ENCODE measurements at places on chromosomes 1 and 21.

- no peak for DNase-seq
Measured at GRCh38 chr1:172851077-172851476, 192.2 kb downstream of the FASLG start.

DNA sequence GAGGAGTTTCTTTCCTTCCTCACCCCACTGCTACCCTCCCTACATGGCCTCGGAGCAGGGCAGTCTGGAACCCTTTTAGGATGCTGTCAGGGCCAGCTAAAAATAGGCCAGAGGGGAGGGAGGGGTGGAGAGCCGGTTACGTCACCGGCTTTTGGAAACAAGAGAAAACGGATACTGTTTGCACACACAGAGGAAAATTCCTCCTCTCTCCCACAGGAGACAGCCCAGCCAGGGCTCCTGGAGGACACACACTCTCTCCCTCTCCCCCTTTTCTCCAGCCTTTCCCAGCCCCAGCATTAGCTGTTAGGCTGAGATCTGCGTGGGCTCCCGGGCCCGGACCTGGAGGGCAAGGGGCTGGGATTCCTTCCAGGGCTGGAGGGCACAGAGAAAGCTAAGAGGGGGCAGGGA is 20.0 kb upstream of the ALDH4A1 start:
- DNase-seq = no peak

DNA sequence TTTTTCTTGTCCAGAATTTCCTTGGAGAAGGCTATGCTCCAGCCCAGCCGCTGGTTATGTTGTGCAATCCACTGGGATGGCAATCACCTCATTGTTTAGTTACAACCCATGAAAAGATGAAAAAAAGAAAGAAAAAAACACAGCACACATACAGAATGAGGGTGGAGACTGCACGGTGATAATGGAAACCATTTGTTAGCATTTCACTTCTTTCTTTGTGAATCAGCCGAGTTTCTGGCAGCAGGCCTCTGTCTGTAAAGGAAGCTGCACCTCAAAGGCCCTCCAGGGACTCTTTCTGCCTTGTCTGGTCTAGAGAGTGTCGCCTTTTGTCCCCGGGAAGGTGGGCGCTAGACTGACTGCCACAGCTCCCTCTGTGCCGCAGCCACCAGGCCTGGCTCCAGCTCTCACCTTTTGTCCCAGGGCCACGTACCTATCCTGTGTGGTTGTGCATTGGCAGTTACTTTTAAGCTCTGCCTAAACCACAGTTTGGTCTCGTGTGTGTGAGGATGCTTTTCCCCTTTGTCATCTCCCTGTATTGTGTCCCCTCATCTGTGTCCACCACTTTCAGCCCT is 35.6 kb downstream of the NGF start:
- no peak for DNase-seq

DNA sequence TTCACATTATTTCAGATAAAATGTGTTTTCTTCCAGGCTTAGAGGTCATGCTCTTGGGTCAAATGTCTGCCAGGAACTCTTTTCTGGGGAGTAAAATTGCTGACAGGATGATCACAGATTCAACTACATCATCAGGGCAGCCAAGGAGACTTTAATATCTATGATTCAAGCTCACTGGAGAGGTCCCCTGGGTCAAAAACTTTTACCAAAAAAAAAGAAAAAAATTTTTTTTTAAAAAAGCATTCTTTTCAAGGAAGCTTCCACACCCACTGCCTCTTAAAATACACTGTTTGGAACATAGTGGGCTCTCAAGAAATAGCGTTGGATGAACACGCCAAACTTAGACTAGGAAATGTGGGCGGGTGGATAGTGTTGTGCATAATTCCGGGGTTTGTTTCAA is 81.3 kb downstream of the TIAM1 start:
- no peak for DNase-seq

- DNase-seq = no peak
Measured at GRCh38 chr1:47771751-47772150, 225.4 kb downstream of the TRABD2B start.

GRCh38 chr1:53544728-53545515 is 85.7 kb downstream of the DMRTB1 start:
- DNase-seq = no peak

DNA sequence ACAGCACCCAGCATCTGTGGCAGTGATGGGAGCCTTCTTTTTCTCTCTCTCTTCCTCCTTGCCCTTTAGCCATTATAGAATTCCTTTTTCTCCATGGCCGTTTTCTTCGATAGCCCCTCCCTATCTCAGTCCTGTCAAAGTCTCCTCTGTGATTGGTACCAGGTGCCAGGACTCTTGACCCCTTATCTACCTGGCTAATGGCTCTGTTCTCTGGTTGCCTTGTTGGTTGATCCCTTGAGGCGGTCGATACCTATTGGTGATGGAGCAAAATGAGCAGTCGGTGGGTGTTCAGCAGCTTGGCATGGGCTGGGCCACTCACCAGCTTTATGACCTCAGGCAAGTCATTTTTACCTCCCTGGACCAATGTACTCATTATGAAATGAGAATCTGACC is 2.0 kb downstream of the ATF3 start:
- no peak for DNase-seq

- DNase-seq = no peak
Measured at GRCh38 chr1:162548170-162548569, 13.4 kb upstream of the UAP1 start.
